Activated naive CD4-positive, alpha-beta T cell treated with anti-CD3 and anti-CD28 coated beads for 36 hours (primary cell): ENCODE measurements at places on chromosomes 1 and 21.
A peak's percentile ranks its signal among the peaks of the same experiment; 100 is the strongest.

GRCh38 chr1:116569776-116570357 lies 959 bp downstream of the CD58 start:
- DNase-seq: peak; percentile 33

GRCh38 chr1:74504933-74505512 lies 7.4 kb downstream of the LRRC53 start:
- DNase-seq: no peak

DNA sequence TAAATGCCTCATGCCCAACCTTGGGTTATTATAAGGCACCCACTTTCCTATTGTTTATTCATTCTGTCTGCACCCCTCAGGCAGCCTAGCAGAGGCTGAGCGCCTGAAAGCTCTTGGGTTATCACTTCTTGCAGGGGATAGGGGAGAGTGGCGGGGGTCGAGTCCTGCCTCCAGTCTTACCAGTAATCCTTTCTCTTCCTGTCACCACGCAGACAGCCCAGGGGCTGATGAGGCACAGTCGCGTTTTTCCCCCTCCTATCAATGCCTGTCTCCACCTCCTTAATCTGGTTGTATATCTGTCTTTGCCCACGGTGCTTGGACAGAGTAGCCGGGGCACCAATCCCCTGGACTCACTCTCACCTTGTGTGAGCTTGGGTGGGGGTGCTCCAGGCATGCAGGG lies 733.1 kb downstream of the MATN1 start:
- no peak for DNase-seq

DNA sequence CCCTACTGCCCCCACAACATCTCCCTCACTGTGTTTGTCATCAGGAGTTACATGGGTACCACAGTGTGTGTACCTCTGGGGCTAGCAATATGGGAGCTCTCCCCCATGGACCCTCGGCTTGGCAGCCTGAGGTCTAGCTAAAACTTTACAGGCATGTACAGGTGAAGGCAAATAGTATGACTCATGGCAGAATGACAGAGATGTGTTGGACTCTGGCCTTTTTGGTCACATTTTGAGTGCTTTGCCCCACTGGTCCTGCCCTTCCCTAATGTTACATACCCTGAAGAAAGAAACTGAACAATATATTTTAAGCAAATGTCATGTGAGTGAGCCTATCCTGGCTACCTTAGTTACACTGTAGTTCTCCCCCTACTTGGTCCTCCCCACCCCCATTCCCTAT lies 124.0 kb downstream of the NGF start:
- no peak for DNase-seq

- no peak for DNase-seq
Observed at GRCh38 chr1:90325168-90325567, 330.3 kb downstream of the ZNF326 start.

GRCh38 chr1:38833146-38833545 lies 26.4 kb downstream of the RRAGC start:
- DNase-seq: no peak

GRCh38 chr1:17235135-17235885 lies 13.6 kb upstream of the PADI3 start:
- no peak for DNase-seq

DNA sequence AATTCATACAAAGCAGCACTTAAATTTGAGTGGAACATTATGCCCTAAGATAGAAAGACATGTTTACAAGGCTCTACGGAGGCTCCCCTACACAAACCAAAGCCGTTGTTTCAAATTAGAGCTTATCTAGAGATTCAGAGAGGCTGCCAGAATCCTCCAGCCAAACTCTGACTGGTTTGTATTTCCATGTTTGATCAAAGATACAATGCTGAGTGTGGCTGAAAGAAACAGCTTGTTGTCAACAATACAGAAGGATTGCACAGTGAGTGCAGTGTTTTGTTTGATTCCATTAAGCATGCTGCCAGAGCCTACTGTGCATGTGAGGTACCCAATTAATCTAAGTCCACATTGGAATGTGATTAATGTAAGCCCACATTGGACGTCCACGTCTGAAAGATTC lies 402.7 kb downstream of the DISC1 start:
- DNase-seq: no peak
